ENCODE measurements at places on chromosomes 16 and 17.
A peak's percentile ranks its signal among the peaks of the same experiment; 100 is the strongest.

- peak; percentile 77 for DNase-seq
Observed at GRCh38 chr16:87956365-87957231, 5.4 kb downstream of the BANP start.

DNA sequence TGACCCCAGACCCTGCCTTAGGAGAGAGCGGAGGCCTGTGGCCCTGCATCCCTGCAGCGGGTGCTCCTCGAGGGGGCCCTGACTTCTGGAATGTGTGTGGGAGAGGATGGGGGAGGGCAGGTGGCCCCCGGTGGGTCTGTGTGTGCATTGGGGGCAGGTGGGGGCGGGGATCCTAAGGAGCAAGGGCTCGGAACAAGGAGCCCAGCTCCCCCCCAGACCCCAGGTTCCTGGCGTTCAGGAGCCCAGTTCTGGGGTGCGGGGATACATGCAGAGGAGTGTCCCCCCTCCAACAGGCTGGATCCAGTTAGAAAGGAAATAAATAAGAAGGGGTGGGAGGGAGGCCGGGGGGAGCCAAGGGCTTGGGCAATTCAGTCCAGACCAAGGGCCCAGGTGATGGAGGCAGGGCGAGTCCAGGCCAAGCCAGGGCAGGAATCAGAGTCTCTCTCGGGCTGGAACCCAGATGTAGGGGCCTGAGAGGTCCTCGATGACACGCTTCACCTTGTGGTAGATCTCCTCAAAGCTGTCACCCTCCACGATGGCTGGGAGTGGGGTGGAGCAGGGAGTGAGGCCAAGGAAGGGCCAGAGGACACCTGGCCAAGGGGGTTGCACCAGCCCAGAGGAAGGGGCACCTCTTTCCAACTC is 11.2 kb upstream of the ASGR1 start:
- no peak for DNase-seq

DNA sequence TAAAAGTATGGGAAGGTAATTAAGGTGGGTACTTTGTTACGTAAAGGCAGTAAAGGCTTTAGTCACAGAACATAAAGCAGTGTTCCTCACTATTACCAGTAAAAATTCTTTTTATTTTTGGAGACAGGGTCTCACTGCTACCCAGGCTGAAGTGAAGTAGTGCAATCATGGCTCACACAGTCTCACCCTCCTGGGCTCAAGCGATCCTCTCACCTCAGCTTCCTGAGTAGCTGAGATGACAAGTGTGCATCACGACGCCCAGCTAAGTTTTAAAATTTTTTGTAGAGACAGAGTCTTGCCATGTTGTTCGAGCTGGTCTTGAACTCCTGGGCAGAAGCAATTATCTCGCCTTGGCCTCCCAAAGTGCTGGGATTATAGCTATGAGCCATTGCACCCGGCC is 80.5 kb downstream of the CREBBP start:
- DNase-seq = no peak

DNA sequence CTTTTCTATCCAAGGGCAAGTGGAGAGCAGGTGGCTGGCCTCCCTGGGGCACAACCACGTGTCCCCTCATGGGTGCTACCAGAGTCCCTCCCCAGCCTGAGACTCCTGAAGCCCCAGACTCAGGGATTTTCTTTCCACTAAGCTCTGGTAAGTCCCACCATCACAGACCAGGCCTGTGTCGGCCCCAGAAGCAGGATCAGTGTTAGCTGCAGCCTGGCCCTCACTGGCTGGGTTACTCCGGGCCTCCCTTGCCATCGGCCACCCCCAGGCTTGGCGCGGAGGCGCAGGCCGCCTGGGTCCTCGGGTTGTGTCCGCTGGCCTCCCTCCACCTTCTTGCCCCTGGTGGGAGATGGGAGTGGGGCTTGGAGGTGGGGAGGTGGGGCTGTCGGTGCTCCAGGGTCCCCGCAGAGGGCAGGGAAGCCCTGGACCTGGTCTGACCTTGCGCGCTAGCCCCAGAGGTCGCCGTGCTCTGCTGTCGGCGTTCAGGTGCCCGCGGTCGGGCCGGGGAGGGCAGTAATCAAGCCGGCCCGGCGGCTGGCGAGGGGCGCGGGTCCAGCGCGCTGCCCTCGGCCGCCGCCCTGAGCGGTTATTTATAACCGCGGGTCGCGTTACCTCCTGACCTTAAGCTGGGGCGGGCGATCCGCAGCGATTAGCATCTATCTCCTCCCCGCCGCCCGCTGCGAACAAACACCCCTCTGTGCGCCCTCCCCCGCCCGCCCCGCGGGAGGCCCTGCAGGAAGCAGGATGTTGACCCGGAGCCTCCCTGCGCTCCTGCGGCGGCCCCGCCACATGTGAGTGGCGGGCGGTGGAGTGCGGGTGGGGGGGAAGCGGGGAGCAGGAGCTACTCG is 78.1 kb upstream of the TOB1 start:
- DNase-seq = peak; percentile 79

DNA sequence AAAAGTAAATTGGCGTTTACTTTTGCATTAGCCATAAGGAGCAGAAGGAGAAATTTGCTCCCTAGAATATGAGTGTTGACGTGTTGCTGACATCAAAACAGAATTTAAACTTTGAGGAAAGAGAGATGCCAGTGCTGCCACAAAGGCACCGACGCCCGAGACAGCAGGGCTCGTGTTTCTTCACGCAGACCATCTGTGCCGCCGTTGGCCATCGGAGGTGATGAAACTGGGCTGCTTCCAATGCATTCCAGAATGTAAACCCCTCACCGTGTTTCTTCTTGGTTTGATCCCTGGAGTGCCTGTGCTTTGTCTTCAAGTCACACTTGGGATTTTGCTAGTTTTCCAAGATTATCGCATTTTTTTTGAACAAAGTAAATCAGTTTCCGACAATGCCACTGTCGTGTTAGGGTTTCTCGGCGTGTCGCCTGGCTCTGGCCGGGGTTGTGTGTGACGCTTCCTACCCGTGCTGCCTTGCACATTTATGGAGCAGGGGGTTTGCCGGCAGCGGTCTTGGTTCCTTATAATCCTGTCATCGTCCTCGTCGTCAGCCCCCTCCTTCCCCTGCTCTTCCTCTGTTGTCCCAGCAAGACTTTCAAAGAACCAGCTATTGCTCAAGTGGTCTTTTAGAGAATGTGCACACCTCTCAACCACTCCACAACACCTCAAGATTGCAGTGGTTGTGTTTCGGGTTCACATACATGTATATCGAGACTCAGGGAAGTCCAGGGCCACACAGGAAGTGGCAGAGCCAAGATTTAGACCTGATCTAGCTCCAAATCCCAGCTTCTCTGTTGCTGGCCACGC is 103.9 kb downstream of the METRNL start:
- no peak for DNase-seq

DNA sequence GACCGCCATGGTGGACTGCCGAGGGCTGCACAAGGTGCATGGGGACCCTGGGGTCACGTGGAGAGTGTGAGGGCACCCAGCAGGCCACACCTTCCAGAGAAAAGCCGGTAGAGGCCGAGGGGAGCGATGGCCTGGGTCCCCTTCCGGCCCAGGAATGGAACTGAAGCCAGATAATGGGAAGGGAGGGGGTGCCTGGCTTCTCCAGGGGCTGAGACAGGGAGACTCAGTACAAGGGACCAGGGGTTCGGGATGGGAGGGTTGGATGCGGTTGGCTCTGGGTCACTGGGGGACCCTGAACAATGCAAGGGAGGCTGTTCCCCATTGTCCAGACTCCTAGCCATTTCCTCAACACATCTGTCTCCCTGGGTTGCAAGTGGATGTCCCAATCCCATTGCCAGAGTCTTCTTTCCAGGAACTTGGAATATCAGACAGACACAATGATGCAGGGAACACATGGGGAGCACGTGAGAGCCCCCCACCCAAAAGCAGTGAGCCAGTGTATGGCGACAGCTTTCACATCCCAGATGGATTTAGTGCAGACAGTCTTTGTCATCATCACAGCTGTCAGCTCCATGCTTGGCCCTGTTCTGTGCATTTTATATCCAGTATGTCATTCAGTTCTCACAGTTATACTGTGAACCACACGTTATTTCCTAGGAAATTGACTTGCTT is 23.6 kb upstream of the DNAI2 start:
- no peak for DNase-seq

- no peak for DNase-seq
Observed at GRCh38 chr17:36594626-36595401, 3.1 kb downstream of the DHRS11 start.

DNA sequence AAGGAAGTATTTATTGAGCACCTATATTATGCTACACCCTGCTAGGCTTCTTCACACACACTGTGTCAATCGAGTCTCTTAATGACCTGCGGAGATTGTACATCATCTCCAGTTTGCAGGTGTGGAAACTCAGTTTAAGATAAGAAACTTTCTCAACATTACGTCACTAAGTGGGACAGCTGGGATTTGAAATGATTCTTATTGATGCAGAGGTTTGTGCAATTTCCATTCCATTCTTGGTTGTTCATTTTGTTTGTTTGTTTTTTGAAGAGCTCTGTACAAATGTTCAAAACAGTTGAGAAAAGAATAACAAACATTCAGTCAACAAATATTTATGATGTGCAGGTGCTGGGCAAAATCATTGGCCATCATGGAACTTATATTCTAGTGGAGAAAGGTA is 84.8 kb downstream of the MAP2K6 start:
- no peak for DNase-seq

- DNase-seq = no peak
Observed at GRCh38 chr16:74064120-74064735, 232.4 kb upstream of the PSMD7 start.

- no peak for DNase-seq
Observed at GRCh38 chr16:67034487-67034886, 5.5 kb downstream of the CBFB start.

DNA sequence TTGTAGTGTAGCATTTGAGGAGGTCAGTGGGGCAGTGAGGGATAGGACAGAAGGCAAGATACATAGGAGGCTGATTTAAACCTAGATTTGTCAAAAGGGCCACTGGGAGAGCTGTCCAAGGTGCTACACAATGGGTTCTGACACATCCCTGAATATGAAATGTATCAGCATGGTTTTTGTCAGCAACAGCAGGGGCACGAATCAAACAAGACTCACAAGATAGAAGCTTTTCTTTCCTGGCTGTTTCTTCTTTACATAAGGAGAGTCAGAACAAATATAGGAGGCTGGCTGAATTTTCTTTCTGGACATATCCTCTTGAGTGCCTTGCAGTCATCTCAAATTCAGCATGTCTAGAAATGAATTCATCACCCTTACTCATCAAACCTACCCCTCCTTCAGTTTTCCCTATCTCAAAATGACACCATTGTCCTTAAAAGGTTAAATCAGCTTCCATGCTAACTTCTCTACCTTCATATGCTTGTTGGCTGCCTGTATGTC is 130.5 kb downstream of the NPIPB5 start:
- no peak for DNase-seq

DNA sequence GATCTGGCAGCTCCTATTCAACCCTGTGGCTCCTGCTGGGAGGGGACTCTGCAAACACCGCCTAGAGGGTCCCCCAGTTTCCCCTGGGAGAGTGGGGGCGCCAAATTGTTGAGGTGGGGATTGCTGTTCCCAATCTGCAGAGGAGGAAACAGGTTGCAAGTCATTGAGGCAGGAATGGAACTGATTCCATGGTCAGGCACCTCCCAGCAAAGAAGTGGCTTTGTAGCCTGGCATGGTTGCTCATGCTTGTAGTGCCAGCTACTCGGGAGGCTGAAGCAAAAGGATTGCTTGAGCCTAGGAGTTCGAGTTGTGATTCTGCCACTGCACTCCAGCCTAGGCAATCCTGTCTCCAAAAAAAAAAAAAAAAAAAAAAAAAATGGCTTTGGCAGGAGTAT is 198 bp upstream of the PYDC1 start:
- no peak for DNase-seq

- no peak for DNase-seq
Observed at GRCh38 chr17:61627125-61627524, 36.1 kb upstream of the NACA2 start.

Measured in T-cell (primary cell).